ENCODE measurements at places on chromosomes 12 and 14. TPM values are rescaled to one million over a fixed set of nuclear protein-coding genes. Genes with fewer than 3 reads are reported as not detected.

DNA sequence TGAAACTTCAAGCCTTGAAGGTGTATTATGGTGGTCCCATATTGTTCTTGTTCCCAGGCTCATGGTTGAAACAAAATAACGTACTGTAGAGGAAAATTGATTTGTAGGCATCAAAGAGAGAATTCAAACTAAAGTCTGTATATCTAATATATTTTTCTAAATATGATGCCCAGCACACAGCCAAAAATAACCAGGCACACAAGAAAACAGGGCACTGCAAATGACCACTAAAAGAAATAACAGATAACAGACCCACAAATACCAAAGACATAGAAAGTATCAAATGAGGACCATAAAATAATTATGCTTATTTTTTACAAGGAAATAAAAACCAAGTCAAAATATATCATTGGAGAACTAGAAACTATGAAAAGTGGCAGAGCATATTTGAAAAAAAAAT, 46.8 kb downstream of the LLPH start:
- no peak overlapping the region for H3K4me3 ChIP-seq
- peaks cover 18% of the 10 kb centered on the region for H3K27me3 ChIP-seq
- no peaks in the 10 kb centered on the region for H3K36me3 ChIP-seq
- no peaks in the 10 kb centered on the region for H3K4me1 ChIP-seq

DNA sequence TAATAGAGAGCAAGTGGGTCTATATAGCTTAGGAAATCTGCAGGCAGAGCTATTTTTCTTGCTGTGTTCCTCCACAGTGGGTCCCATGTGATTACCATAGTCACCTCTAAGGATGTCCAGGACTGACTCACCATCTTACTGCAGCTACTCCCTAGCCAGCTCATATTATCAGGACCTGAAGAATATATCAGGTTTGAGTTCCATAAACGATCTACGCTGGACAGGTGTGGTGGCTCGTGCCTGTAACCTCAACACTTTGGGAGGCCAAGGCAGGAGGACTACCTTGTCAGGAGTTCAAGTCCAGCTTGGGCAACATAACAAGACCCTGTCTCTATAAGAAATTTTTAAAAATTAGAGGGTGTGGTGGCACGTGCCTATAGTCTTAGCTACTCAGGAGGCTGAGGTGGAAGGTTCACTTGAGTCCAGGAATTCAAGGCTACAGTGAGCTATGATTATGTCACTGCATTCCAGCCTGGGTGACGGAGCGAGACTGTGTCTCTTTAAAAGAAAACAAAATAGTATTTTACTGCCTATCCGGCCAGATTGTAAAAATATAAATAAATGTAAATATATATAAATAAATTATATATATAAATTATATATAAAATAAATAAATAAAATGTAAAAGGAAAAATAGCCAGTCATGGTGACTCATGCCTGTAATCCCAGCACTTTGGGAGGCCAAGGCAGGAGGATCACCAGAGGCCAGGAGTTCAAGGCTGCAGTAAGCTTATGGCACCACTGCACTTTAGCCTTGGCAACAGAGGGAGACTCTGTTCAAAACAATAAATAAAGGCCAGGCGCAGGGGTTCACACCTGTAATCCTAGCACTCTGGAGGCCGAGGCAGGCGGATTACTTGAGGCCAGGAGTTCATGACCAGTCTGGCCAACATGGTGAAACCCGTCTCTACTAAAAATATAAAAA, 6.9 kb upstream of the SPRYD4 start:
- no peak overlapping the region for H3K4me3 ChIP-seq
- H3K36me3 ChIP-seq: no peaks in the 10 kb centered on the region
- no peak overlapping the region for H3K27ac ChIP-seq
- peaks cover 5% of the 10 kb centered on the region for H3K4me1 ChIP-seq

Gene BRI3BP
- 21.9 TPM for total RNA-seq

DNA sequence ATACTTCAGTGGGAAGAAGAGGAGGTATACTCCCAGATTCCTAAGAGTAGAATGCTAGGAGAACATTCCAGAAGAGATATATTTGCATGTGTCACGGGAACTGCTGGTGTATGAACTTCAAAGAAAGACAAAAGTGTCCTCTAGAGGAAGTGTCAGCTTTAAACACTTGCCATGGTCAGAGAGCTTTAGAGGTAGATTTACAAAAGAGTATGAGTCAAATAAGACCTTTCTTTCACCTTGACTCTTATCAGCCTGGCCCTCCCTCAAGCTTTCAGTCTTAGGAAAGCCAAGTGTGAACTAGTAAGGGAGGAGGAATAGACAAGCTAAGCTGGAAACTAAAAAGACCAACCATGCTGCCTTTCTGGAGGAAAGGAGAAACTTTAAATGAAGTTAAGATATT, 34.7 kb downstream of the COX8C start:
- no peak overlapping the region for H3K4me3 ChIP-seq
- H3K27ac ChIP-seq: no peak overlapping the region
- DNase-seq: no peak
- H3K36me3 ChIP-seq: no peaks in the 10 kb centered on the region
- H3K27me3 ChIP-seq: peaks cover 61% of the 10 kb centered on the region

GRCh38 chr12:94889445-94890210, 113.9 kb downstream of the NDUFA12 start:
- no peaks in the 10 kb centered on the region for H3K36me3 ChIP-seq
- H3K4me1 ChIP-seq: no peaks in the 10 kb centered on the region
- peaks cover 25% of the 10 kb centered on the region for H3K27me3 ChIP-seq
- no peak overlapping the region for H3K4me3 ChIP-seq
- H3K27ac ChIP-seq: no peak overlapping the region
- DNase-seq: no peak

DNA sequence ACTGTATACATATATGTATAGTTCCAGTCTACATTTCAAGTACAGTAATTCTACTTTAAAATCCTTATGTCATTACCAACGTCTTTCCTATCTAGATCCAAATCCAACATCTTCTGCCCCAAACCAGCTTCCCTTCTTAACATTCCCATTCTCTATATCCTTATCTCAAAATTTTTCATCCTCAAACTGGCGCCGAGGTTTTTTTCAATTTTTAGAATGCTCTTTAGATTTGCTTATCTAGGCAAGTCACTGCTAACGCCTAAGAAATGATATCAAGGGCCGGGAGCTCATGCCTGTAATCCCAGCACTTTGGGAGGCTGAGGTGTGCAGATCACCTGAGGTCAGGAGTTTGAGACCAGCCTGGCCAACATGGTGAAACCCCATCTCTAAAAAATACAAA, 48.3 kb downstream of the RIMKLB start:
- H3K4me1 ChIP-seq: no peaks in the 10 kb centered on the region
- DNase-seq: no peak
- no peak overlapping the region for H3K27ac ChIP-seq
- H3K36me3 ChIP-seq: no peaks in the 10 kb centered on the region
- no peak overlapping the region for H3K4me3 ChIP-seq

- no peaks in the 10 kb centered on the region for H3K4me1 ChIP-seq
- no peaks in the 10 kb centered on the region for H3K36me3 ChIP-seq
- H3K27ac ChIP-seq: no peak overlapping the region
- DNase-seq: no peak
- H3K27me3 ChIP-seq: no peaks in the 10 kb centered on the region
Observed at GRCh38 chr12:123096741-123097140, 54.1 kb downstream of the PITPNM2 start.

Gene ERBB3
- 0.94 TPM for total RNA-seq

- H3K36me3 ChIP-seq: no peaks in the 10 kb centered on the region
- DNase-seq: no peak
- no peak overlapping the region for H3K4me3 ChIP-seq
- H3K27ac ChIP-seq: no peak overlapping the region
- no peaks in the 10 kb centered on the region for H3K4me1 ChIP-seq
Observed at GRCh38 chr14:104878582-104878981, 13.5 kb downstream of the CEP170B start.

Gene B4GALNT3
- total RNA-seq: 0.64 TPM

GRCh38 chr12:109653890-109654289, 59.7 kb upstream of the FAM222A start:
- DNase-seq: no peak
- H3K4me3 ChIP-seq: no peak overlapping the region
- H3K36me3 ChIP-seq: no peaks in the 10 kb centered on the region
- H3K4me1 ChIP-seq: no peaks in the 10 kb centered on the region
- no peak overlapping the region for H3K27ac ChIP-seq

- no peak for DNase-seq
- H3K27ac ChIP-seq: no peak overlapping the region
- H3K4me3 ChIP-seq: no peak overlapping the region
- no peaks in the 10 kb centered on the region for H3K36me3 ChIP-seq
- no peaks in the 10 kb centered on the region for H3K27me3 ChIP-seq
- peaks cover 18% of the 10 kb centered on the region for H3K4me1 ChIP-seq
Observed at GRCh38 chr12:123021688-123022604, 41.5 kb downstream of the ARL6IP4 start.

- peak overlapping the region; percentile 16 for H3K27ac ChIP-seq
- H3K4me1 ChIP-seq: peaks cover 16% of the 10 kb centered on the region
- no peak for DNase-seq
- peaks cover 40% of the 10 kb centered on the region for H3K36me3 ChIP-seq
Observed at GRCh38 chr14:89324501-89325298, 92.3 kb downstream of the FOXN3 start.

Gene IGFBP6
- 1.8 TPM for total RNA-seq

Gene DHH
- 0.15 TPM for total RNA-seq

- H3K27ac ChIP-seq: peak within 1 kb of the TSS; percentile 96
- peaks cover 70% of the 10 kb centered on the region for H3K36me3 ChIP-seq
- peak; percentile 100 for DNase-seq
Observed at GRCh38 chr12:56724972-56725722, at the start of gene NACA. TSS of gene NACA (minus strand) at chr12:56725299. CDS start at chr12:56724521, 778 bp downstream.

- H3K4me3 ChIP-seq: no peak overlapping the region
- H3K27me3 ChIP-seq: no peaks in the 10 kb centered on the region
- no peak for DNase-seq
Observed at GRCh38 chr12:47616440-47616839, 89.4 kb downstream of the RPAP3 start.

Gene STAC3
- total RNA-seq: 10.0 TPM

Gene TRAFD1
- total RNA-seq: 52.1 TPM

Gene P2RX7
- 7.5 TPM for total RNA-seq

Gene TAS2R8
- total RNA-seq: not detected

DNA sequence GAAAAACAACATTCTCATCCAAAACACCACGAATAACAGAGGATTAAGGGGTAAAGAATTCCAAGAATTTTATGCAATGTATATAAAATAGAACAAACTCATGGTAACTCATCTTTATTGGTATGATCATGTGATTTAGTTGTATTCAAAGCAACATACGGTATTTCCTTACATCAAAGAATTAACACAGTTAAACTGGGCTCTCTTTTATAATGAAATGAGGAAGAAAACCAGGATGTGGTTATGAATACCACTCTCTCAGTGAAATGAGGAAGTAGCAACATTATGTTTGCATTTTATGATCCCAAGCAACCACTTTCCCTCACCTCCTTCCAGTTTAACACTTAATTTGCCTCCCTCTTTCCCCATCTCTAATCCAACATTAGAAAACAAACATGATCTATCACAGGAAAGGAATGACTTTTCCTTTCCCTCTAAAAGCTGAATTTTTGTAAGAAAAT, 22.9 kb downstream of the SPTLC2 start:
- peak overlapping the region; percentile 89 for H3K27ac ChIP-seq
- H3K36me3 ChIP-seq: peaks cover 39% of the 10 kb centered on the region
- H3K4me1 ChIP-seq: peaks cover 45% of the 10 kb centered on the region
- peak overlapping the region; percentile 60 for H3K4me3 ChIP-seq
- DNase-seq: no peak
- H3K27me3 ChIP-seq: no peaks in the 10 kb centered on the region

Gene SAMD15
- total RNA-seq: 0.12 TPM

Gene CELA1
- total RNA-seq: not detected

GRCh38 chr12:43127886-43128549, 424.0 kb downstream of the ADAMTS20 start:
- H3K36me3 ChIP-seq: no peaks in the 10 kb centered on the region
- no peak for DNase-seq
- no peak overlapping the region for H3K4me3 ChIP-seq
- H3K27me3 ChIP-seq: no peaks in the 10 kb centered on the region
- no peak overlapping the region for H3K27ac ChIP-seq

DNA sequence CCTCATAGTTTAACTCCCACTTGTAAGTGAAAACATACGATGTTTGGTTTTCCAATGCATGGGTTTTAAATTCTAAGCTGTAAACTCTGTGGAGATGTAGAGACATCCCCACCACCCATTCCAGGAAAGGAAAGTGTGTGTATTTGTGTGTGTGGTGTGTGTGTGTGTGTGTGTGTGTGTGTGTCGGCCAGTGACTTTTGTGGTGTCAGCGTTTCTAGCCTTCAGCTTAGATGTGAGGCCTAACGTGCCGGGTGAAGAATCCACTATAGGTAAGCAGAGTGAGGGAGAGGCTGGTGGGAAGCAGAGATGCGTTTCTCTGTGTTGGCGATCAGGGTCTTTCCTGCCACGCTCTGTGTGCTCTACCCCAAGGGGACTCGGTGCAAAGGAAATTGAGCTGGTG, 93.0 kb downstream of the SLC24A4 start:
- no peaks in the 10 kb centered on the region for H3K4me1 ChIP-seq
- H3K4me3 ChIP-seq: no peak overlapping the region
- H3K36me3 ChIP-seq: no peaks in the 10 kb centered on the region
- H3K27me3 ChIP-seq: peaks cover 13% of the 10 kb centered on the region
- no peak for DNase-seq
- H3K27ac ChIP-seq: no peak overlapping the region

Gene MYO1A
- total RNA-seq: 1.5 TPM

Gene SLC10A1
- total RNA-seq: not detected

- H3K27me3 ChIP-seq: peaks cover 27% of the 10 kb centered on the region
- no peak for DNase-seq
- peaks cover 10% of the 10 kb centered on the region for H3K4me1 ChIP-seq
Observed at GRCh38 chr12:122206976-122207375, 3.5 kb downstream of the B3GNT4 start.

DNA sequence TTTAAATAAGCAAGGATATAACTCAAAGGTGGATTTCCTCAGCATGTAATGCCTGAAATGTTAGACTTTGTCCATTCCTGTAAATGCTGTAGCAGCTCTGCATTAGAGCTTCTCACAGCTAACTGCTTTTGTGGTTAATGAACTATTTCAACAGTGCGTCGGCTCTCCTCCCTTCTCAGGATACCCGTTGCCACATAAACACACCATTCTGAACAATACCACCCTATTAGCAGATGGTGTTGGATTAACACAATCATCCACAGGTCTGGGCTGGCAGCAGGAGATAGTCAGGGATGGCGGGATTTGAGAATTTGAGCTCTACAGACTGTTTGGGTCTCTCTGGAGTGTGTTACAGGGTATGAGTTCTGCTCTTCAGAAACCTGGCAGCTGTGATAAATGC, 33.5 kb upstream of the C12orf42 start:
- H3K4me1 ChIP-seq: no peaks in the 10 kb centered on the region
- H3K27ac ChIP-seq: no peak overlapping the region
- H3K27me3 ChIP-seq: peaks cover 23% of the 10 kb centered on the region
- H3K4me3 ChIP-seq: no peak overlapping the region
- DNase-seq: no peak

GRCh38 chr12:25705261-25705660, 152.2 kb upstream of the LMNTD1 start:
- H3K4me3 ChIP-seq: no peak overlapping the region
- H3K27me3 ChIP-seq: peaks cover 5% of the 10 kb centered on the region
- H3K4me1 ChIP-seq: peaks cover 3% of the 10 kb centered on the region
- no peak overlapping the region for H3K27ac ChIP-seq
- no peak for DNase-seq

All from activated CD8-positive, alpha-beta memory T cell treated with anti-CD3 and anti-CD28 coated beads, Interleukin-2, amount 10 ng/mL, durations not matched to agents 7 days and 5 days (primary cell).